Daoy (cell line): ENCODE measurements at places on chromosomes 13 and 19.

- DNase-seq, result peak; percentile 74
These were observed 22.5 kb downstream of the IQCN start for GRCh38 chr19:18251587-18252369.

GRCh38 chr19:13169769-13170168 lies 19.6 kb downstream of the IER2 start:
- peak; percentile 83 for DNase-seq

GRCh38 chr13:32811297-32811800 lies 204.9 kb upstream of the KL start:
- DNase-seq, result peak; percentile 51

- DNase-seq, result no peak
These were observed 2.3 kb upstream of the SIGLEC12 start for GRCh38 chr19:51503896-51504295.
